ENCODE measurements at places on chromosomes 4 and X.

DNA sequence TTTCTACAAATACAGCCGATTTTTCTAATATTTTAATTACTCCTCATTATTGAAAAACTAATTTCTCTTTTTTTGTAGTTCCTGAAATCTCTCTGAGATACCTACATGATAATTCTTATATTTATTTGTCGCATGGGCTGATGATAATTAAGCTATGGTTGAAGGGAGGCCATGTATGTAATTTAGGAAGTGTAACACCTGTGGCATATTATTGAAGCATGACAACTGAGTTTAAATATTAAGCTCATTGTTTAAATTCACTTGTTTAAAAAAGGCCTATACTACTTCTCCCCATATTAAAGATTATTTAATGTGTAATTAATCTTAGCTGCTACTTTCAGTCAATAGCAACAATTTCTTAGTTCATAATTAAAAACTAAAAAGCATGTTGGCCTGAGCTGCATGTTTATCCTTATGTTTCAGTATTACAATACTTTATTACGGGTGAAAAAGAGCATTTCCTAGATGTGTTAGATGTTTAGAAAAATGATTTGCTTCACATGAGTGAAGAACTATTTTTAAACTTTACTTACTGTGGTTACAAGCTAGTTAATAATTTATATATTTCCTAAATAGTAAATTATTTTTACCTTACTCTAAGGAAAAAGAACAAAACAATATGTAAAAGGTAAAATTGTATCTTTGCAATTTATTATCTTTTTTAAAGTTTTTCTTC is 122.4 kb downstream of the RAP1GDS1 start:
- no peak for DNase-seq

DNA sequence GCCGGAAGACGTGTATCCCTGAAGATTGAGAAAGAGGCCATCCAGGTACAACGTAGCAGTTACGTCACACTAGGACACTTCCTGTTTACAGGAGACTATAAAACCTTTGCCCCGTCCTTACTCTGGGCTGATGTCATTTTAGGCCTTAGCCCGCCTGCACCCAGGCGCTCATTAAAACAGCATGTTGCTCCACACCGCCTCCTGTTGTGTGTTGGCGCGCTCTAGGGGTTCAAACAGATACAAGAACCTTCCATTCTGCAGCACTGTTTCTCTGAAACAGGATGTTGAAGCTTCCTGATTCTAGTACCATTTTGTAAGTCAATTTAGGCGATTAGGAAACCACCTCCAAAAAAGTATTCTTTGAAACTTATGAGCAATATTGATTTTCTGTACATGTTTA is 722.1 kb downstream of the PCDH7 start:
- DNase-seq, result no peak

DNA sequence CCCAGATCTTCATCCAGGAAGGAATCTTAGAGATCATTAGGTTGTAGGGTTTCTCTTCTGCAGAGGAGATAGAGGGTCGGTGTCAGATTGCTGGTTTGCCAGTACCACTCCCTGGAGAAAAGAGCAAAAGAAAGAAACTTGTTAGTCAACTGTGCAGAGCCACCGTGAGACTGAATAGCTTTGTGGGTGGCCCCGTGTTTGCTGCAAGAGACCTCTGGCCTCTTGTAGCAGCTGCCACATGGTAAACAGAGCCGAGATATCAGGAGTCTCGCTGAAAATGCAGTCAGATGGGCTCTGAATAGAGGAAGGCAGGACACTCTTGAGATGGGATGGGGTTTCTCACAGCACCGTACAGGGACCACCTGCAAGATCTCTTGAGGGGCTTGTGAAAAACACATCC is 149.7 kb downstream of the PTTG2 start:
- DNase-seq, result no peak

DNA sequence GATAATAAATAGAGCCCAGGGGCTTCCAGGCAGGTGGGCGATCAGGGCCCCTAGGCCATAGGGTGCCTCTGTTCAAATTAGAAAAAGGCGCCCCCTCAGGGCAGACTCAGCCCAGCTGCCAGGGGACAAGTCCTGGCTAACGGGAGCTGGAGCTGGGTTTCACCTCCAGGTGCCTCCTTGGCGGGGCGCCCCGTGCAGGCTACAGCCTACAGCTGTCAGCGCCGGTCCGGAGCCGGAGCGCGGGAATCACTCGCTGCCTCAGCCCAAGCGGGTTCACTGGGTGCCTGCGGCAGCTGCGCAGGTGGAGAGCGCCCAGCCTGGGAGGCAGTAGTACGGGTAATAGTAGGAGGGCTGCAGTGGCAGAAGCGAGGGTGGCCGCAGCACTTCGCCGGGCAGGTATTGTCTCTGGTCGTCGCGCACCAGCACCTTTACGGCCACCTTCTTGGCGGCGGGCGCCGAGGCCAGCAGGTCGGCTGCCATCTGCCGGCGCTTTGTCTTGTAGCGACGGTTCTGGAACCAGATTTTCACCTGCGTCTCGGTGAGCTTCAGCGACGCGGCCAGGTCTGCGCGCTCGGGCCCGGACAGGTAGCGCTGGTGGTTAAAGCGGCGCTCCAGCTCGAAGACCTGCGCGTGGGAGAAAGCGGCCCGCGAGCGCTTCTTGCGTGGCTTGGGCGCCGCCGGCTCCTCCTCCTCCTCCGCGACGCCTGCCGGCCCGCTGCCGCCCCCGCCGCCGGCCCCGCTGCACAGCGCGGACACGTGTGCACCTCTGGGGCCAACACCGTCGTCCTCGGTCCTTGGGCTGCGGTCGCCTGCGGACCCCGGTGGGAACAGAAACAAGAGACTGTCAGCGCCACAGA is 2.4 kb downstream of the NKX3-2 start:
- no peak for DNase-seq

- DNase-seq, result no peak
Measured at GRCh38 chrX:70025464-70025863, 24.3 kb downstream of the AWAT2 start.

DNA sequence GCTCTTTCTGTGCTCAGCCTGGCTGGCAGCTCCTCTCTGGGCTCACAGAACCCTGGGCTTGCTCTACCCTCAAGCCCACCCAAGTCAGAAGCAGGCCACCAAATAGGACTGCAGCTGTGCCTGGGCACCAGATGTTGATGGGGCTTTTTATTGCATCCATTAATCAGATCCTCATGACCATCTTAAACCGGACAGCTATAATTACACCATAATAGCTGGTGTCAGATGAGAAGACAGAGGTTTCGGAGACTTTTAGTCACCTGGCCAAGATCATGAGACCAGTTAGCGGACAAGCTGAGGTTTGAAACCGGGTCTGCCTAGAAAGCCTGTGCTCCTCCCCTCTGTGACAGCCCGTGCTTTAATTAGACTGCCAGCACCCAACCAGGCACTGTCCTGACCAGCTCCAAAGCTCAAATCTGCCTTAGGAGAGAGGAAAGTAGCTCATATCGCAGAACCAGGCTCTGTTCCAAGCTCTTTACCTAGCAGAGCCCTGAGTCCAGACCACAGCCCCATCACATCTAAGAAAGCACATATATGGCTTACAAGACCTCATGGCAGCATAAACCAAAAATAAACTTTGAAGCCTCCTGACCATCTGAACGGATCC is 88.9 kb downstream of the JAKMIP1 start:
- DNase-seq, result no peak

- DNase-seq, result no peak
Measured at GRCh38 chrX:42955349-42955748, 177.4 kb upstream of the PPP1R2C start.

- DNase-seq, result no peak
Measured at GRCh38 chrX:54248309-54248708, 65.3 kb upstream of the FAM120C start.

- no peak for DNase-seq
Measured at GRCh38 chr4:7276515-7276914, 84.2 kb downstream of the SORCS2 start.

DNA sequence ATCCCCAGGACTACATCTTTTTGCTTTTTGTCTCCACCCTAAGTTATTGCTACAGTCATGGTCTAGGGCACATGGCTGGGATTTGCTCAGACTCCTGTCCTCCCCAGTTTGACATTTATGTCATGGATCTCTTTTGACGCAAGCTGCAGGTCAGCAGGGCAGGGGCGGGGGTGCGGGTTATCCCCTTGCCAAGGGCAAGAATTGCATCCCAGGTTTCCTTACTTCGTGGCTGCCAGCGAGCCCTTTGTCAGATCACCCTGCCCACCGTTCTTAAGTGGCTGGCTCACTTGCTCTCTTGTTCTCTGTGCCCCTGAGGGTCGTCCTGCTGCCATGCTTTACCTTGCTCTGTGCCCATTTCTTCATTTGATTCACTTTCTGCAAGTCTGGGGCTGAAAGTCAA is 21.1 kb upstream of the UBA1 start:
- no peak for DNase-seq

- DNase-seq, result no peak
Measured at GRCh38 chr4:38314663-38315062, 349.3 kb upstream of the KLF3 start.

DNA sequence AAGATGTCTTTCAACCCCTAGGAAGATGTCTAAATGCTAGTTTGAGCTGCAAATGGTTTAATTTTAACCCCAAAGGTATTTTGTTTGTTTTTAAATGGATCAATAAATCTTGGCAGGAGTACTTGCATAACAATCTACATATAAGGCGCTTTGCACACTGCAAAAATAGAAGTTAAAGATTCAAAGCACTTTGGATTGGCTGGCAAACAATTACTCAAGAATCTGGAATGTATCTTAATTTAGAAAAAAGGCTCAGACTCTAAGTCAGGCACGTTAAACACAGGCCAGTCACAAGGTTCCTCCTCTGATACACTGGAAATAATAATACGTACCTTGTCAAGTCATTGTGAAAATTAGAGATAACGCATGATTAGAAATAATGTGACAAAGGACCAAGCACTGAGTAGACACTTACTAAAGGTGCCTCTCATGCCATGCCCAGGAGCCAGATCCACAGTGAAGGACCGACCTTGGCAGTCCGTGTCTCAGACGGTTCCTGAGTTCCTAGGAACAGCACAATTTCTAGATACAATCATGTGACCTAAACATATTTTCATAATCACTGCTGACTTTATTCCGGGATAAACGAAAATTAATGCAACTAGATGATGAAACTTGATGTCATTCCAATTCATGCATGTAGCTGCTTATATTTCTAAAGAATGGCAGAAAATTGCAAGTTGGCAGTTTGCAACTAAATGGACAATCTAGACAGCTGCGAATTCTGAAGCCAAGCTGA is 49.6 kb downstream of the PROM1 start:
- no peak for DNase-seq
